Stimulated activated CD8-positive, alpha-beta memory T cell treated with anti-CD3 and anti-CD28 coated beads, Interleukin-7, amount 100 ng/mL, for 1 hour (primary cell): ENCODE measurements at places on chromosomes 4 and X.

DNA sequence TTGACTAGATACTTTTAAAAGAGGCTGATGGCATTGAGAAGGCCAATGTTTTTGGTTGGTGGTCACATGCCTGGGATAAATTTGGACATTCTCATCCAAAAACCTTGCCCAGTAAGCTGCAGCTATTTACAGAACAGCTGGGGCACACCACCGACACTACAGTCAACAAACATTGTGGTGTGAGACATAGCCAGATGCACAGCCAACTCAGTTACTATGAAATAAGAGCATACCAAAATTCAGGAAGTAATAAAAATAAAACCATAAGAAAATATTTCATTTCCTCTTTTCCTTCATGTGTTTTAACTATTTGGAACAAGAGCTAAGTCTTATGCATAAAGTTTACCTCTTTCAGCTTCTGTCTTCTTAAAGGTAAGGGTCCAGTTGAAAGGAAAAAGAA, 8.8 kb downstream of the PPM1K start:
- no peak for DNase-seq

DNA sequence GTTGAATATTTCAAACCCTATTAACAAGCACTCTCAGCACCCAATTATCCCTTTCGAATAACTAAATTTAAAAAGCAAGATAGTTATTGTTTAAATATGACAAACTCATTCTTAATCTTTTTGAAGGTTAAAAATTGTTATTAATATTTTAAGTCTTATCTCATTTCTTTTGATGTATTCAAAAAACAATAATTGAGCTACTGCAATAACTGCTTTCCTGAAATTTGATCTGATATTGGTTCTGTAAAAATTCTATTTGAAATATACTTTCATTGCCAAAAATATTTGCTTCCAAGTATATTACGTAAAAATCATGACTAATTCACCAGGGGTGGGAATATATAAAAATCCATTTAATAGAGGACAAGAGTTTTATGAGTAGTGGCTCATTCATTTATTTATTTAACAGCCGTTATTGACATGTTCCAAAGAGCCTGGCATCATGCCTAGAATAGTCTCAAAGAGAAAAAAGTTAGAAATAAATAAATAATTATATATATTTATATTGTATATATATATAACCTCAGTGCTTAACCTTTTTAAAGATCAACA, 34.4 kb downstream of the GLRA3 start:
- DNase-seq: no peak

GRCh38 chrX:40912576-40912975, 172.7 kb upstream of the USP9X start:
- DNase-seq: no peak

DNA sequence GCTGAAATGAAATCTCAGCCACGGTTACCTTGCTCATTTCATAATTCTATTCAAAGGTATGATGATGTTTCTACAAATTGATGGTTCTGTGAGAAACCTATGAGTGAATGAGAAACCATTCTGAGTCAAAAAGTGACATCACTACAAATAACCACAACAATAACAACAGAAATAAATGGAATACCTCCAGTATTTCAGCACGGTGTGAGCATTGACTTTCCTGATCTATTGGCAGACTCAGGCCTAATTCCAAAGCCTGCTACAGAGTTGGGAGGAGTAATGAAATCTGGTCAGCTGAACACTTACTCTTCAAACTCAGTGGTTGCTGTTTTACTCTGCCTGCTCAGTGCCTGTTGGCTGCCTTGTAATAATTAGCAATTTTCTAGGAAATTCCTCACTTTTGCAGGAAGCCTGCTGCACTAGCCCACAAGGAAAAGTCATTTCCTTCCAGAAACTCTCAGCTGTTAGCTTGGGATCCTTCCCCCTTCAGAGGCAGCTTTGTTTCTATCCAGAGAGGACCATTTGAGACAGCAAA, 18.8 kb upstream of the SYNPO2 start:
- DNase-seq: no peak
